NCI-H510A treated with DMSO at 0.1 percent for 48 hours (cell line): ENCODE measurements at places on chromosomes 12 and 14.

DNA sequence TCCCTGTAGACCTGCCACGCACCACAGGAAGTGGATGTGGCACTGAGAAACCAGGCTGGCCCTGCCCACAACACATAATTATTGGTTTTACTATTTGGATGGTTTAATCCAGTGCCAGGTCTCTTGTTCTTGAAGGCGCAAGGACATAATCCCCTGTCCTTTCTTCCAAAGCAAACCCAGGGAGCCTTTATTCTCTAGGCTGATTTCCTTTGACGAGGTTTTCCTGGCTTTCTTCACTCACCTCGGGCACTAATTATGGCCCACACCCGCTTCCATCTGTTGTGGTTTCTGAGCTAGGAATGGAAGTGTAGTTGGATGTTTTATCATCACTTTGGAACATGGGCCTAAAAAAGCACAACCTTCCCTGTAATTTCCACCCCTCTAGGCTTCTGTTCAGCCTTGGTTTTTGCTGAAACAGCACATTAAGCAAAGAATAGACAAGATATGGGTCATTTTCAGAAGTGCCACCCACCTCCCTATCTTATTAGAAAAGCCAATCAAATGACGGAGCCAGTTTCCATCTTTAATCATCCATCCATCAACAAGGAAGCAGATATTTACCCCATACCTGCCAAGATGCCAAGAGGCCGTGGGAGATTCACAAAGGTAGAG, 73.9 kb downstream of the PPP1R36 start:
- DNase-seq = no peak

DNA sequence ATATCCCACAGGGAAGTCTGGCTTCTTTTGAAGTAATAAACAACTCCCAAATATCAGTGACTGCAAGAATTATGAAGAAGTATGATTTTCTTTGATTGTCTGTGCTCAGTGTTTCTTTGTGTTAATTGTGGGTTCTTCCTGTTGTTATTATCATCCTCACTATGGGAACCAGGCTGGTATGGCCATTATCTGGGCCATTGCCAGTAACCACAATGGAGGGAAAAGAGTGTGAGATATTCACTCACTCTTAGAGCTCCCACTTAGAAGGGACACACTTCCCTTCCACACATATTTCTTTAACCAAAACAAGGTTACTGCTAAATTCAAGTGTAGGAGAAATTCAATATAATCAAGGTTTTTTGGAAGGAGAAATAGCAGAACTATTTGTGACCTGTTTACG, 503.7 kb downstream of the SLC6A15 start:
- no peak for DNase-seq

GRCh38 chr12:92080911-92081285, 64.7 kb downstream of the BTG1 start:
- DNase-seq = no peak

DNA sequence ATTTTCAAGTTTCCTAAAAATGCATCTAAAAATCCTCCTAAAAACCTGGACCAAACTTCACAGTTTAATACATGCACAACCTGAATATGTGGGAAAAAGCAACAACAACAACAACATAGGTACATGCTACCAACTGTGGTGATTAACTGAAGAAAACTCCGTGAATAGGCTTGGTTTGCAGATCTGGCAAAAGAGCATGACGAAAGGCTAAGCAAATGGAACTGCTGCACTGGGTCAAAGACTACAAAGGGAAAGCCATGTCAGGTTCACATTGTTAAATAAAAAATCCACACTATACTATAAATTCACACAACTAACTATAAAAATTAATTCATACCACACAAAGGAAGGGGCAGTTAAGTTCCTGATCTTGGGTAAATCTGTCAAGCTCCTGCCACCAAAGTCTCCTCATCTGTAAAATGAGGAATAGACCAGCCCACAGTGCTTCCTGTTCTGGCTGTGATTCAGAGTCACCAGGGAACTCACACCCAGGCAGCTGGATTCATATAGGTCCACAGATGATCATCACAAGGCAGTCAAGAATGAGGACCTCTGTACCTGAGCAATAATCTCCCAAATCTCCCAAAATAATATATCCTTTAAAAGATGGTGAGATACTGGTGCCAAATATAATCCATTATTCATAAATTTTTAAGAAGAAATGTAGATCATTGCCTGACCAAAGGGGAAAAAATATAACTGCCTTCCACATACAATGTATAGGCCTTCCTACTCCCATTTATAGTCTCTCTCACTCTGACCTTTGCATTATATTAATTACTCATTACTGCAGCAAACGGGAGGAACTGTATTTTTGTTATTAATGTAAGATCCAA, 7.0 kb downstream of the CORO1C start:
- DNase-seq = no peak

GRCh38 chr14:99215277-99215676, 56.7 kb downstream of the BCL11B start:
- no peak for DNase-seq

- DNase-seq = no peak
Observed at GRCh38 chr12:32448586-32448985, 49.2 kb downstream of the FGD4 start.

DNA sequence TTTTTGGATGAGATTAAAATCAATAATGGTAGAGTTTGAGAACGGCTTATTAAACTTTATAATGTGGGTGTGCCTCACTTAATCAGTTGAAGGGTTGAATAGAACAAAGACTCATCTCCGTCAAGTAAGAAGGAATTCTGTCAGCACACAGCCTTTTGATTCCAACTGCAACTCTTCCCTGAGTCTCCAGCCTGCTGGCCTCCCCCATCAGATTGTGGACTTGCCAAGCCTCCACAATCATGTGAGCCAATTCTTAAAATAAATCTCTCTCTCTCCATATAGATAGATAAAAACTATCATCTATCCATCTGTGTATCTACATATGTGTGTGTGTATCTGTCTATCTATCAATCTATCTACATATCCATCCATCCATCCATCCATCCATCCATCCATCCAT, 127.4 kb upstream of the BTG1 start:
- no peak for DNase-seq

- DNase-seq = no peak
Observed at GRCh38 chr12:12718853-12719252, 1.7 kb downstream of the CDKN1B start.

DNA sequence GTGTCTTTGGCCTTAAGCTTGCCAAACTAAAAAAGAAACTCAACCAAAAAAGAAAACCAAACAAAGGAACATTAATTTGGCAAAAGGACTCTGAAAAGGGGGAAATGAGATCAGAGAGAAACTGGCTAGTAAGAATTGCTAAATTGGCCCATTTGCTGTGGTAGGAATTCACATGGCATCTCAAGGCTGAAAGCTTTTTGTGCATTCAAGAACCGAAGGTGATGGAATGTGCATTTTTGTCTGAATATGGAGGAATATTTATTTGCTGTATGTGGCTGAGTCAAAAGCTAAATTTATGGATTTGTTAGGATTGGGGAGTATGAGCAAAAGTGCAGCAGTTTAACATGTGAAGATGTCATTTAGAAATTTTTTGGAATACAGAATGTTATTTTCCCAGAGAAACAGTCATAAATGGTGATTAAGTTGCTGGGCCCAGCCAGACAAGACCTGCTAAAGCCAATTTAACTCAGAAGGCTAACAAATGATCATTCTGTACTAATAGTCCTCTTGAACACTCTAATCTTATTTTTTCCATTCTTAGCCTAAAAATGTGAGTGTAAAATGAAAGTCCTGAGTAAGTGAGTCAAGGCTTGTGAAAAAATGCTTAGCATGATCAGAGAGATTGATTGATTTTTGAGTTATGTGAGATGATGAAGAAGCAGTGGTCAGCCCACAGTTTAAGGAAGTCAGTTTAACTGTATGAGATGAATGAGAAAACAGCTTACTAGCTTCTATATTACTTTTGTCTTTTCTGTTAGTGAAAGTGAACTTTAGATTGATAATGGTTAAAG, 94.1 kb downstream of the ANO6 start:
- DNase-seq = no peak

GRCh38 chr14:105912641-105913180, 386.3 kb downstream of the TMEM121 start:
- no peak for DNase-seq

DNA sequence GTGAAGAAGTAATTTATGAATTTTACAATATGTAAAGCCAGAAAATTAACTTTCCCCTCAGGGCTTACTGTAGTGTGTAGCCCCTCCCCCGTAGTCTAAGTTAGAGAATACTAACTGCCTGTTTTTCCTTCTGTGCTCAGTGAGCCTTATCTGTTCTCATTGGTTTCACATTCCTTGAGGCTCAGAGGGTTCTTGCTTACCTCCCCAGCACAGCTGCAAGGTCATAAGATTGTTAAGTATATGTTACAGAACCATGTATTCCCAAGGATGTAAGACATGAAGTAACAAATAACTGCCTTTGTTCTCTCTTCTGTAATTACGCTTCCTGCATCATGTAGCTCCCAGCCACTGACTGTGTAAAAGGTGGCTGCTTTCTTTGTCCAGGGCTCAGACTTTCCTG, 1351.1 kb downstream of the TMEM121 start:
- DNase-seq = no peak

- DNase-seq = peak; percentile 5
Observed at GRCh38 chr14:34713681-34714319, 593 bp downstream of the CFL2 start.

DNA sequence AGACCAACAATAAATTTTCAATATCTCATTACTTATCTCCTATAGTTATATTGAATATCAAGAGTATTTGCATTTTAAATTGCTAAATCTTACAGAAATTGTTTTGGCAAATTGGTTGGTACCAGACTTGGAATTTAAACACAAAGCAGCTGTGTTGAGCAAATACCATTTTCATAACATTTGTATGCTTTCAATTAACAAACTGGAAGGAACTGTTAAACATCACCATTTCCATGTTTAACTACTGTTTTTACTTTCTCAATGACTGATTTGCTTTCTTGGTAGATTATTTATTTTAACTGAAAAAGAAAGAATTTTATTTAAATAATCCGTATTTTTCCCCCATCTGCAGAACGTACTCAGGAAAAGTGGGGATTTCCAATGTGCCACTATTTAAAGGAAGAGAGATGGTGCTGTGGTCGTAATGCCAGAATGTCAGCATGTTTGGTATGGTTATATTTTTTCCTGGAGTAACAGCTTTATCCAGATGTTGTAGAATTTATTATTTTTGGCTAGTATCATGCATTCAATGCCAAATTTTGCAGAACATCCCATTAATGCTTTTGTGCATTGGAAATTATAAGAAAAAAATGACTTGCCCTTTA, 72.3 kb downstream of the METTL25 start:
- no peak for DNase-seq

DNA sequence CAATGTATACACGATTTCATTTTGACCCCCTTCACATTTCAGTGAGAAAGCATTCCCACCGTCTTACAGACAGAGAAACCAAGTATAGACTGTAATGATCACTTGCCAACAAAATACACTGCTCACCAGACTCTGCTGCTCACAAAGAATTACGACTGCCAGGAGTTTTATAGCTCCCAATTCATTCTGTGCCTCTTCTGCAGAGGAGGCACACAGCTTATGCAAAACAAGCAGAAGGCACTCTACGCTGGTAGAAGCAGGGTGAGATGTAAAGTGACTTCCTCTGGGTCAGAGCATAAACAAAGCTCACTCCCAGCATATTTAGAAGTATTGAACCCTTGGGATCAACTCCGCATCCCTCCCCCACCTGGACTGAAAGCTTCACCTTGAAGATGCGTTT, 14.6 kb downstream of the SPTB start:
- no peak for DNase-seq

- no peak for DNase-seq
Observed at GRCh38 chr12:15049461-15050153, 76.8 kb downstream of the PDE6H start.

GRCh38 chr14:81179631-81180030, 41.1 kb downstream of the GTF2A1 start:
- DNase-seq = no peak

- DNase-seq = no peak
Observed at GRCh38 chr12:58388261-58388660, 446.9 kb downstream of the ATP23 start.

GRCh38 chr14:47833011-47833410, 157.6 kb upstream of the MDGA2 start:
- DNase-seq = no peak

DNA sequence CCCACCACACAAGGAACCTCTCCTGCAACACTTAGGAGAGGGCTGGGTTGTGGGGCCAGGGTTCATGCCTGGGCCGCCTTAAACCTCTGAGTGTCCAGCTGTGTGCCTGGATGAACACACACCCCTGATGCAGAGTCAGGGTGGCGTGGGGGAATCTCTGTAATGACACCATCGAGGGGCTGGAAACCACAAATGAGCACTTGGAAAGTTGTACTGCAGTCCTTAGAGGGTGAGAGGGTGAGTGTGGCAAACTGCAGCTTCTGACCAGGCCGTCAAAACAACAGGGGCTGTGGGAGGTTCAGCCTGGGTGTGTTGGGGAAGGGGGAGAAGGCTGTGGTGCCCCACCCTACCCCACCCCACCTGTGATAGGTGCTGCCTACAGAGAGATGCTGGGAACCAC, 12.4 kb upstream of the KRT5 start:
- no peak for DNase-seq

DNA sequence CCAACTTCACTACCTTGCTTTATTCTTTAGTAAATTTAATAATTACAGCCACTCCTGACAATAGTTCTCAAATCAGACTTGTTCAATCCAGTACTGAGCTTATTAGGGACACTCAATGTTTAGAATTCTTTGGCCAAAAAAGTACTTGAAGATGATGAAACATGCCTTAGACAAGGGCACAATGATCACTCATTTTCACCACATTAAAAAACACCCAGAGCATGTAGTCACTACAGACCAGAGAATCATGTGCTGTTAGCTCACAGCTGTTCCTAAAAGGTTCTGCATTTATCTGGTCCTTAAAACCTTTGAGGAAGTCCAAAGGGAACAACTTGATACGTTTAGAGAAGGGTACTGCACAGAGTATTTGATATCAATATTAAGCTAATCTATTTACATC, 98.7 kb downstream of the INSM2 start:
- DNase-seq = no peak

- DNase-seq = no peak
Observed at GRCh38 chr14:42947991-42948390, 1341.3 kb downstream of the LRFN5 start.

DNA sequence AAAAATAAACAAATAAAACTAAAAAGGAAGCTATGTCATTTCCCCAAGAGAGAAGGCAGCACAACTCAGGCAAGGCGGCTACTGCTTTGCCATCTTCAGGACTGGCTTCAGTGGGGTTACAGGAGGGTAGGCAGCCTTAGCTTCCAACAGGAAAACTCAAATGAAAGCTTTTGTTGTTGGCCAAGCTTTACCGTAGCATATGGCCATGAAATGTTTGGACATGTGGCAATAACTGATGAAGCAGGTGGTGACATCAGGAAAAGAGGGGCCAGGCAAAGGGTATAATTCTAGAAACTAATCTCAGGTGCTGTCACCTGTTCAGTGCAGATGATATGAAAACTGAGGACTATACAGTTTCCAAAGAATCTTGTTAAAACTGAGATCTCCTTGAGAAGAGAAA, 22.8 kb upstream of the NPFF start:
- no peak for DNase-seq

GRCh38 chr14:73771848-73772638, 57.9 kb upstream of the PNMA1 start:
- DNase-seq = peak; percentile 55

- DNase-seq = no peak
Observed at GRCh38 chr14:67167420-67168109, 21.7 kb upstream of the GARIN2 start.
